Suprapubic skin (tissue), 4 donors: ENCODE measurements at places on chromosomes 11 and 22. TPM values are rescaled to one million over a fixed set of nuclear protein-coding genes. Genes with fewer than 3 reads are reported as not detected.

Gene SHISAL1
- 0.26 TPM for total RNA-seq

Gene POU2AF3
- total RNA-seq: 0.89 TPM

Gene RFPL1
- not detected for total RNA-seq

Gene PNPLA5
- total RNA-seq: 13.5 TPM

Gene MOGAT2
- 3.5 TPM for total RNA-seq

Gene PLXNB2
- total RNA-seq: 117 TPM

Gene CDC45
- total RNA-seq: 3.3 TPM

- no peak for DNase-seq
These were observed 29.6 kb downstream of the PRDM10 start for GRCh38 chr11:129973068-129973467.

DNA sequence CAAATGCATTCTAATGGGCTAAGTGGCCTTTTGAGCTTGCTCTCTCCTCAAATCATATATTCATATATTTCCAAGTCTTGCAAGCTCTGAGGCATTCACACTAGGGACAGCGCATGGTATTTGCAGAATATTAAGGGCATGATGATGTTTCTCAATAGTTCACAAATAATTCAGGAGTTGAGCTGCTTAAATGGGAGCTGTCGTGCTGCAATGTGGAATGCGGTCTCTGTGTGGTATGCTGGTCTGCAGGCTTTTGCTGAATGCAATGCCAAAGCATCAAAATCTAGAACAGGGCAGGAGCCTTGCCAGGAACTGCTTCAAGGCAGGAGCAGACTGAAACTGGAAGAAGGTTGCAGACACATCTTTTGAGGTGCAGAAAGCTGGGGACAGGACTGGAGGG lies 1060.0 kb downstream of the TBC1D22A start:
- no peak for DNase-seq

- no peak for DNase-seq
These were observed 155.8 kb downstream of the CADM1 start for GRCh38 chr11:115348416-115348815.

DNA sequence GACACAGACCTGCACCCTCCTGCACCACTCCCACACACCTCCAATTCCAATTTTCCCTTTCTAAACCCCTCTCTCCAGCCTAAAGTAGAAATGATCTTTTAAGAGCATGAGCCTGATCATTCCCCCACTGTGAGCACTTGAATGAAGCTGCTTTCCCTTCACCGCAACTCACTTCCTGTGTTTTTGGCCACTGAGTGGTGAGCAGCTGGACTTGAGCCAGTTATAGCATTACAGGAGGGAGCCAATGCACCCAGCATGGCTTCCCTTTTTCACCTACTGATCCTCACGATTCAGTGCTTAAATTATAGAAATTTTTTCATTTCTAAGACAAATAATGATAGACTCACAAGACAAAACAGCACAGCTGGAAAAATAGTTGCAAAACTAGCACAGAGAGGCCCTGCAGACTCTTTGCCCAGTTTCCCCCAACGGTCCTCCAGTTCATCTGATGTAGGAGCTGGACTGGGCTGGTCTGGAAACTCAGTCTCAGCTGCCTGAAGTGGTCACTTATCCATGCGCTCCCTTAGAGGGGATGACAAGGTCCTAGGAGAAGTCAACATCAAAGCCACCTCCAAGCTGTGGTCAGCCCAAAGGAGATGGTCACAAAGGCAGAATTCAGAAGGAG lies 9.7 kb upstream of the APOL4 start:
- no peak for DNase-seq

DNA sequence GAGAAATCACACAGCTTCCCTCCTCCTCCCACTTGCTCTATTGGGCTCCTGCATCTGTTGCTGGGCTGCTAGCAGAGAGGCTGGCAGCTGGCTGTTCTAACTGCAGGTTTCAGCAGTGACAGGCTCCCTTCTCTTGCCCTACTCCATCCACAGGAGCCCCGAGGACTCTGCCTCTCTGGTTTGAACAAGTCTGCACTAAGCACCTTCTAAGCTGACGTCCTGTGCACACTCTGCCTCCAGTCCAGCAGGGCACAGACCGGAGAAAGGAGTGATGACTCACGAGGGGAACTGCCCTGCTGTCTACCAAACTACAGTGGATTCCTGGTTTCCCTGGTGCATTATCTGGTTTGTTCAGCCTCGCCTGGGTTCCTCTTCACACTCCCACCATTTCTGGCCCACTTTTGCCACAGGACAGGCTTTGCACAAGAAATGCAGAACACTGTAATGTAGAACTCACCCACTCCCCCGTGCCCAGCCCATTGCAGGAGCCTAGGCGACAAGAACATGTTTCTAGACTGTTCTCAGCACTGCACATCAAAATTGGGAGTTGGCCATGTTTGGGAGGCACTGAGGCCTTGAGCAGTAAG lies 26.0 kb downstream of the IL10RA start:
- peak; percentile 78 for DNase-seq

- no peak for DNase-seq
These were observed 57.7 kb upstream of the EP300 start for GRCh38 chr22:41034706-41035105.

GRCh38 chr22:41491374-41492100 lies 22.6 kb downstream of the ACO2 start:
- DNase-seq: no peak

GRCh38 chr11:95545116-95545875 lies 244.3 kb downstream of the FAM76B start:
- no peak for DNase-seq

GRCh38 chr11:34575671-34576070 lies 45.2 kb upstream of the EHF start:
- DNase-seq: no peak

GRCh38 chr11:69306821-69307220 lies 12.9 kb downstream of the MYEOV start:
- DNase-seq: peak; percentile 46

DNA sequence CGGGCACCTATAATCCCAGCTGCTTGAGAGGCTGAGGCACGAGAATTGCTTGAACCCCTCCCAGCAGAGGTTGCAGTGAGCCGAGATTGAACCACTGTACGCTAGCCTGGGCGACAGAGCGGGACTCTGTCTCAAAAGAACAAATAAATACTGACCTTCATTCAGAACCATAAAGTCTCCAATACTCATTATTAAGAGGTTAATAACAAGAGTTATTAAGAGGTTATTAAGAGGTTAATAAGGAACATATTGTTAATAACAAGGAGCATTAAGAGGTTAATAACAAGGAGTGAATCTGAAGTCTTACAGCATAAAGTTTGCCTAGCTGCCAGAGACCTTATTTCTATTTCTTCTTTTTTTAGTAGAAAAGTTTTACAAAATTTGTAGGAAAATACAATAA lies 7.6 kb downstream of the CELF1 start:
- DNase-seq: no peak
